RKO (cell line): ENCODE measurements at places on chromosomes 7 and 10.

DNA sequence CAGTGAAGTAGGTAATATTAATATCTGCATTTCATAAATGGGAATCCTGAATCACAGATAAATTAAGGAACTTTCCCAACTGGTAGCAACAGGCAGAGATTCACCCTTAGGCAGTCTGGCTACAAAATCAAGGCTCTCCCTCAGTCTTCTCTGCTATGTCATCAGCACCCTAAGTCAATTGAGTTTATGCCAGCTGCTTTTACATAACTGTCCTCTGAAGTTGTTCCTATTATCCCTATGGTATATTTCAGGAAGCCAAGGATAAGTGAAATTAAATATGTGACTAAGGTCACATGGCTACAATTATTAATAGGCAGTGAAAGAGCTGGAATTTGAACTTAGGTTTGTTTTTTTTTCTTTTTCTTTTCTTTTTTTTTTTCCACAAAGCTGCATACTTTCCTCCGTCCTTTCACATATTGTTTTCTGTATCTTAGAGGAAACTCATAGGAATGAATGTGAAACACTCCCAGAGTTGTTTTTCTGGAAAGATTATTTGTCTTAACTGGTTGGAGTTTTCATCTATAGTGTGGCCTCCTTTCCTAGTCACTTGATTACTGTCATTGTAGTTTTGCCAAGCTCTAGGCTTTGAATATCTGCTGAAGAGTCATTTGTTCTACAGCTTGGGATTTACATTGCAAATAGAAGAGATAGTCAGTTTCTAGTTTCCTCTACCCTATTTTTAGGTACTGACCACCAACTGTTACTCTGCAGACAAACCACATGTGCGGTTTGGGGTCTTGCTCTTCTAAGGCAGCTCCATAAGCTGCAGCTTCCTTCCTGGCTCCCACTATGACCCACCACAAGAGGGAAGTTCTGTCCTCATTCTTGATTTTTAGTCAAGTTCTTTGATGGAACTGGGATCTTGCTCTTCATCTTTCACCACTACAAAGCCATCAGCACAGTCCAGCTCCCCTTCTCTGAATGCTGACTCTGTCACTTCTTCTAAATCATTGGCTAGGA is 338.0 kb upstream of the KIAA1217 start:
- no peak for DNase-seq

DNA sequence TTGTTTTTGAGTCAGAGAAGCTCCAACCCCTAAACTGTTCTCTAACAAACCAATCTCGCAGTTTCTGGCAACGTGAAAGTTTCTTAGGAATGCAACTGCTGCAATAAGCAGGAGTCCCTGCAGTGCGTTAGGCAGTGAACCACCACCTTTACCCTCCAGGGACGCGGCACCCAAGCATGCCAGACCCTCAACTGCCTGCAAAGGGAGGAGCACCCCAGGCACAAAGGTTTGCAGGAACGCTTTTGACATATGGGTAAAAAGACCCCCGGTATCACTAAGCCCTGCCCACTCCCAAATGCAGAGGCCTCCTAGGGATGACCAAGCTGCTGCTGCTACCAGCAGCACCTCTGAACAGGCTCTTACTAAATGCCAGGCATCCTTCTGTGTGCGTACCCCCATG is 4.7 kb downstream of the TBRG4 start:
- no peak for DNase-seq

GRCh38 chr7:113026941-113027340 is 59.7 kb downstream of the GPR85 start:
- DNase-seq: peak; percentile 20

DNA sequence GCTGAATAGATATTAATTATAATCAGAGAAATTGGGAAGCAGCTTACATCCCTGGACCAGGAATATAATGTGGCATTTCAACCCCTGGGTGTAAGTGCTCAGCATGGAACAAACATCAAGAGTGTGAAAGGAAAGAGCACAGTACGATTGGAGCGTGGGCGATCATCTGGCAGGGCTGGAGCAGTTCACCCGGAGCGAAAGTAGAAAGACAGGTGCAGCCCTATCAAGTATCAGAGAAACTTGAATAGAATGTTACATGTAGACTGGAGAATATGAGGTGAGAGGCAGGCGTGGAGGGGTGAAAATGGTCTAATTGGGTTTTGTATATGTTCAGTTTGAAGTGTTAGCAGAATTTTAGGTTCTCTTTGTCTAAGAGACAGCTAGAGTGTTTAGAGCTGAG is 303.0 kb downstream of the MDFIC start:
- no peak for DNase-seq

DNA sequence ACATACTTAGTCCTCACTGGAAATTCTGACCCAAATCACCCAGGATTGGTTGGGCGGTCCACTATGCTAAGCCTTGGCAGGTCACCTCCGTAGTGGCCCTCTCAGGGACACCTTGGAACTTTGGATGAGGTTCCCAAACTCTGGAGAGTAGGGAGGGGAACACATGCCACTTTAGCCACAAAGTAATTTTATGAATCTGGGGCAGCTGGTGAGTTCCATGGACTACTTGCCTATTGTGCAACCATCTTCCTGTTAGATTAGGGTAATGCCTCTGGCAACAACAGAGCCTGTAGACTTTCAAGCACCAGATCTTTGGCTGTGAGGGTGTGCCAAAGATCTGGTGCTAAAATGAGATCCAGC is 77.7 kb downstream of the ITGB8 start:
- DNase-seq: no peak

- no peak for DNase-seq
These were observed 15.2 kb downstream of the SLC13A4 start for GRCh38 chr7:135712796-135713195.

- DNase-seq: no peak
These were observed 112.8 kb upstream of the KCND2 start for GRCh38 chr7:120160166-120160565.
